ENCODE measurements at places on chromosomes 5 and 9.

DNA sequence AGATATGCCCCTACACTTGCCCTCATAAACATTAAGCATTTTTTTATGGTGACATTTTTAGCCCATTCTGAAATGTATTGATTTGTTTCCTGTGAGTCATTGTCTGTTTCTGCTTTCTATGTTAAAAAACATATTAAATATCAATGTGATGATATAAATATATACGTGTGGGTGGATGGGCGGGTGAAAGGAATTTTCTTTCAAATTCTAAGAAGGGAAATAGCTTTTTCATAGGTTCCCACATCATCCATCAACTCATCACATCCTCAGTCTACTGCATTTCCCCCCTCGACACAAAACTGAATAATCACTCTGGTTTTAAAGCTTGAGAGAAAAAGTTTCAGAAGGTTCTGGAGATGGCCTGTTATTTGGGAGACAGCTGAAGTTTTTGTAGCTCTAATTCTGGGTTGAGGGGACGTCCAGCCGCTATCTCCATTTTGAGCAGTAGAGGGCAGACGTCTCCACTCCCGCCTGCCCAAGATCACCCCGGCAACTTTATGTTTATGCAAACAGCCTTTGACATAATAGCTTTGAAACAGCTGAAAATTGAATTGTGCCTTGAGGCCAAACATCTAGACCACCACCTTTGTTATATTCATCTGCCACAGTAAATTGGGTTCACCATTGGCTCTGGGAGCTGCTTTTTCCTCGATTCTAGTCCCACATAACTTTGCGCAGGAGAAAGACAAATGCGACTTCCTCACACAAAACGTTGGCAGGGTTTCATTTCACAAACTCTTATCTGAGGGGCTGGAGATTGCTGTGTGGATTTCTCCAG is 216.2 kb upstream of the CLINT1 start:
- peak; percentile 89 for DNase-seq

DNA sequence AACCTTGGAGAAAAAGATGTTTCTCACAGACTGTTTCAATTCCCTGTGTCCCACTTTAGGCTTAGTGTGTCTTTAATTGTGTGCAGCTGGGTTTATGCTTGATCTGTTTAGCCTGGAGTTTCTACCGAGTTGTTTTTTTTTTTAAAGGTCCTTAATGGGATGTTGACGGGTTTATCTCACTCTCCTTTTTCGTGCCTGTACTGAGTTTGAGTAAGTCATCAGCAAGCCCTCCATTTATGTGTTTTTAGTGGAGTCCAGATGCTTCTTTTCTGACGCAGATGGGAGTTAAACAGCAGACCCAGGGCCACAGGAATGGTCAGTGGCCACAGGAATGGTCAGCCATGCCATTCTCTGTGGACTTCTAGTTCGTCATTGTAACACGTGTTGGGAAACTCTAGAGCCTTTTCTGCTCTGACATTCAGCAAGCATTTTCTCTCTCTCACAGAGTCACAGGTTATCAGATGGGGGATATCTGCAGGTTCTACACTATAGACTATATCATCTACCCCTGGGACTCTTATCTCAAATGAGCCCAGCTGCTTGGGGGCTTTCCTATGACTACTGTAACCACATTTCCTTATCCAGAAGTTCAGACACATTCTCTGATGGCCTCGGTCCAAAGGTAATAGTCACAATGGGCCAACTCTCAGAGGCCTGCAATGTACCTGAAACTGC is 190.5 kb downstream of the TTLL11 start:
- no peak for DNase-seq

DNA sequence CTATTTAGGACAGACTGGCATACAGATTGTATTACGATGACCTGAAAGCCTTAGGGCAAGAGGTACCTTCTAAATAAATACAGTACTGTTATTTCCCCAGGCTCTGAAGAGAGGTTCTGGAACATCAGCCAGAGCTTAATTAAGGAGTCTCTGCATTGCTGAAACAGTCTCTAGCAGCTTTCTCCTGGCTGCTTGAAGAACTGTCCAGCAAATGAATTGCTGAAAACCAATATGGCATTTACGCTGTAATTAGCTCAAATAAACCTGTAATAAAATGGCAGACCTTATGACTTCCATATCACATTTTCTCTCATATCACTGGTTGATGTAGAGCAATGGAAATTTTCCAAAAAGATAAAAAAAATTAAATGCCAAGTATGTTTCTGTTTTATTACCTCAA is 636.3 kb downstream of the GABRG2 start:
- DNase-seq: no peak

GRCh38 chr9:136545965-136546696 is at the start of gene NOTCH1:
Gene NOTCH1, minus strand, starts transcription at chr9:136546048. Its CDS starts 262 bp downstream, at chr9:136545786.
- DNase-seq: peak; percentile 89

- no peak for DNase-seq
Measured at GRCh38 chr9:138077898-138078540, 200.4 kb downstream of the CACNA1B start.

GRCh38 chr9:136182420-136182787 is 22.5 kb downstream of the LHX3 start:
- DNase-seq: no peak
